Stimulated activated CD8-positive, alpha-beta memory T cell treated with anti-CD3 and anti-CD28 coated beads, Interleukin-4, amount 100 ng/mL, for 4 hours (primary cell): ENCODE measurements at places on chromosomes 1 and 21.

GRCh38 chr1:8458607-8459006 is 140.7 kb downstream of the SLC45A1 start:
- no peak for DNase-seq

DNA sequence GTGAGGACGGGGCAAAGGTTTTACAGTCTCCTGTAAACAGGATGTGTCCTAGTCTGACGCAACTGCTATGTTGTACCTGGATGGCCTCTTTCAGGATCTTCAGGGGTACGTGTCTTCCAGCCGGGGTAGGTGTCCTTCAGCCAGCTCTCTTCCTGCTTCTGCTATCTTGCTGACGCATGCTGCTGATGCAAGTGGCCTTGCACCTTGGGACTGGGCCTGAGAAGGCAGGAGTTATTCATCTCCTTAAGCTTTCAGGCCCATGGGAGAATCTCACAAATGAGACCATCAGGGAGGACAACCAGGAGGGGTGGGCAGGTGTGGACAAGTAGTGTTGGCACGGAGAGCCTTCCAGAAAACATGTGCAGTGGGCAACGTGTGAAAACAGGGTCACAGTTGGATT is 7.9 kb upstream of the SPRR1B start:
- no peak for DNase-seq

- DNase-seq, result no peak
These were observed 43.3 kb downstream of the RASAL2 start for GRCh38 chr1:178137238-178137637.

GRCh38 chr21:34886240-34887104 is 162.6 kb downstream of the RUNX1 start:
- no peak for DNase-seq

DNA sequence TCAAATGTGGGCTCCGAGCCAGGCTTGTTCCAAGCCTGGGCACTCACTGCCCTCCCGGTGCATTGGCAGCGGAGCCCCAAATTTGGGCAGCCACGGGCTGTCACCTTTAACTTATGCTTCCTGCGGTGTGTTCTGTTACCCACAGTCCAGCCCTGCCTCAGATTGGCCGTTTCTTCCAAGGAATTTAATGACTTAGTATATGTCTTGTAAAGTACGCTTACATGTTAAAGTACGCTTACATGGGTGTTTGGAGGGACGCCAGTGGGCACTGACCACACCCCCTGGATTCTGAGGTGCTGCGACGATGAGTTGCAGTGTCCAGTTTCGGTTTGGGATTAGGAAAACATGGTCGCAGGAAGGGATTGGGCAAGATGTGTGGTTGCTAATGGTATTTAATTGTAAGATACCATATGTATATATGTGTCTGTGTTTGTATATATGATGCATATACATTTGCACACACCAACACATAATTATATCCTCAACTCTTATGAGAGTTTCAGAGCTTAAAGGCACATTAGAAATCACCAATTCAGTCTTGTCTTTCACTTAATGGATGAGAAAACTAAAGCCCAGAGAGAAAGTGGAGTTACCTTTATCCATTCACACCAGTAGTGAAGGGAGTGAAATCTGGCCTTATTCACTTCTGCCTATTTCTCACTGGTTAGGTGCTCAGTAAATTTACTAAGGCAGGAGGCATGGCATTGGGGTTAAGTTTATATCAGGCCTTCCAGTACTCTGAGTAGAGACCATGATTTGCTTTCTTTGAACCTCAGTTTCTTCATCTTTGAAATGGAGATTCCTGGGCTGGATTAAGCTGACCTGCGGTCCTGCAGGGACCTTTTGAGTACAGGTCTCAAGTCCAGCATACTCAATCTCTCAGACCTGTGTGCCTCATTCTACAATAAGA is 1.0 kb downstream of the SMYD2 start:
- DNase-seq, result no peak

GRCh38 chr21:36478207-36478701 is 1.7 kb downstream of the CLDN14 start:
- no peak for DNase-seq

DNA sequence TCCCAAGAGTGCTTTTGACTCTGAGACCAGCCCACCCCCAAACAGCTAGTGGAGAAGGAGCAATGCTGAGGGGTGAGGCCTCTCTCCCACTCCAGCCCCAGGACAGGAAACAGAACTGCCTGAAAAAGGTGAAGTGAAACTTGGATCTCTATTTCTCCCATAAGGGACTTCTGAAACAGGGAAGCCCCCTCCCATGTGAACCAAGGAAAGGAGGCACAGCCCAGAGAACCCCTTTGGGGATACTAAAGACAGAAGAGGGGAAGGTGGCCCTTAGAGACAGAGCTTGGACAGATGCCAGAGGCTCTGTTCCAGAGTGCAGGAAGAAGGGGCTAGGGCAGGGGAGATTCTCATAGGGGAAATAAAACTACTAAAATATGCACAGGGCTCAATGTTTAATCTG is 2.9 kb downstream of the TNFAIP8L2 start:
- no peak for DNase-seq

- no peak for DNase-seq
These were observed 878 bp downstream of the SMG7 start for GRCh38 chr1:183473217-183473536.

GRCh38 chr1:186535388-186536133 is 74.6 kb upstream of the PDC start:
- DNase-seq, result no peak

GRCh38 chr1:17118706-17119075 is 560 bp downstream of the PADI2 start:
- no peak for DNase-seq

- peak; percentile 64 for DNase-seq
These were observed 14.0 kb downstream of the LAPTM5 start for GRCh38 chr1:30743584-30744059.

DNA sequence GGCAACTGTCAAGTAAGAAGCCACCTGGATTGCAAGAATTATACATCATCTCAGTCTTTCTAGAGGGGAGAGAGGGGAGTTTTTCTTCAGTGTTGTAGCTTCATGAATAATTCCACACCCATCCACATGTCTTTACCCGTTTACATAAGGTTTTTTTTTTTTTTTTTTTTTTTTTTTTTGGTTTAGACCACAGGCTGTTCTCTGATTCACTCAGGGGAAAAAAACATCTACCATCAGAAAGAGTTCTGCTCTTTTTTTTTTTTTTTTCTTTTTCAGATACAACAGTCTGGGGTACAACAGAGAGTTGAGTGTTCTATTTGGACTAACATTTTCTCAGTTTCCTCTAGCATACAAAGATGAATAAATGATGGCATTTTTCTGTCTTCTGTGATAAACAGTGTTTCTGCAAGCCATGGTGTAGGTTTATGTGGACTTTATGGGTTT is 4.9 kb upstream of the KIF14 start:
- DNase-seq, result no peak

DNA sequence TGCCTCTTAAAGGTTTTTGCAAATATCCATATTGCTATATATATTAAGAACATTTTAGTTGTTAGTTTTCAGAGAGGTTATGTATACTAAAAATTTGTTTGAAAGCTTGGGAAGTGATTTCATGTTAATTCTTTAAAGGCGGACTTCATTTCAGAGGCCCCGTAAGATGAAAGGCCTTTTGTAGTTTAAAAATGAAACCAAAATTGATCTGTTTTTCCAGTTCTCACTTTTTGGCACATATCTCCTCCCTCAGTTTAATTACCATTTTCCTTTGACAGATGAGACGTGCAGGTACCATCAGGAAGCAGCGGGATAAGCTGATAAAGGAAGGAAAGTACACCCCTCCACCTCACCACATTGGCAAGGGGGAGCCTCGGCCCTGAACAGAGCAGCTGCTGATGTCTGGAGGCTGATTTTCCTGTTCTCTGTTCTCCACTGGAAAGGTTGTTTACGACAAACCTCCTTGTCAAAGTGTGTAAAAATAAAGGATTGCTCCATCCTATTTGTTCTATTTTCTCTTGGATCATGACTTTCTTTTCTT is 8.0 kb downstream of the NDUFS5 start:
- DNase-seq, result no peak

DNA sequence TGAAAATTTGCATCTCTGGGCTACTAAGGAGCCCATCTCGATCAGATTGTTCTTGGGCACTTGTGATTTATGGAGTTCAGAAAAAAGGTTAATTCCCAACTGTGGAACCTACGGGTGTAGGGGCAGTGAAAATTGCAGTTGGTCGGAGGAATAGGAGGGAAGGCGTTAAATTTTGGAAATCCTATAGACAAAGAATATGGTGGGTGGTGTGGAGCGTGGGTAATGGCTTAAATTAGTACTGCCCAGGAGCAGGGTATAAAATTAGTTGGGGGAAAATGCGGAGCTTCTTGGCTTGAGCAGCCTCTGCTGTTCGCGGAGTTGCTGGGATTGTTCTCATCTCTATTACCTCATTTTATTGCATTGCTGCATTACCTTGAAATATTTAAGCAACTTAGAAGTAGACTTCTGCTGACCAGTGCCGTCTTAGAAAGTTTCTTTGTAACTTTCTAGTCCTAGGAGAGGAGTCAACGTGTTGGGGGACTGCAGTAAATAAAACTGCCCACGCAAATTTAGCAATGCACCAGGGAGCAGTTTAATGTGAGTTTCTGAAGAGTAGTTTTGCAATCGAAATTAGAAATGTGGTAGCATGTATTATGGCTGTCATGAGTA is 514 bp downstream of the S1PR1 start:
- DNase-seq, result no peak

GRCh38 chr1:24567792-24568388 is 12.0 kb downstream of the NCMAP start:
- no peak for DNase-seq

DNA sequence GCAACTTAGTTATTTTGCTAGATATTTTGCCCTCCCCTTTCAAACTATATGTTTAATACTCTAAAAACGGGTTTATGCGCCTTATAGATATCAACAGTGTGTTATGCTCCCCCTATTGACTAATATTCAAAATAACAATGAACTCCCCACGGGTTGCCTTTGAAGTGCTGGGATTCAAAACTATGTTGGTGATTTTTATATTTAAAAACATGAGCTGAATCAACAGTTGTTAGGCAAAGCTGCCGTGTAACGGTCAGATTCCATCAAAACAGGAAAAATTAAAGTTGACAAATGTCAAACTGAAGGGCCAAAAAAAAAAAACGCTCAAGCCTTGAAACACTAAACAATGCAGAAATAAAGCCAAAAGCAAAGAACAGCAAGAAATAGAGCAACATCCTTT is 2.5 kb downstream of the TGFBR3 start:
- no peak for DNase-seq

DNA sequence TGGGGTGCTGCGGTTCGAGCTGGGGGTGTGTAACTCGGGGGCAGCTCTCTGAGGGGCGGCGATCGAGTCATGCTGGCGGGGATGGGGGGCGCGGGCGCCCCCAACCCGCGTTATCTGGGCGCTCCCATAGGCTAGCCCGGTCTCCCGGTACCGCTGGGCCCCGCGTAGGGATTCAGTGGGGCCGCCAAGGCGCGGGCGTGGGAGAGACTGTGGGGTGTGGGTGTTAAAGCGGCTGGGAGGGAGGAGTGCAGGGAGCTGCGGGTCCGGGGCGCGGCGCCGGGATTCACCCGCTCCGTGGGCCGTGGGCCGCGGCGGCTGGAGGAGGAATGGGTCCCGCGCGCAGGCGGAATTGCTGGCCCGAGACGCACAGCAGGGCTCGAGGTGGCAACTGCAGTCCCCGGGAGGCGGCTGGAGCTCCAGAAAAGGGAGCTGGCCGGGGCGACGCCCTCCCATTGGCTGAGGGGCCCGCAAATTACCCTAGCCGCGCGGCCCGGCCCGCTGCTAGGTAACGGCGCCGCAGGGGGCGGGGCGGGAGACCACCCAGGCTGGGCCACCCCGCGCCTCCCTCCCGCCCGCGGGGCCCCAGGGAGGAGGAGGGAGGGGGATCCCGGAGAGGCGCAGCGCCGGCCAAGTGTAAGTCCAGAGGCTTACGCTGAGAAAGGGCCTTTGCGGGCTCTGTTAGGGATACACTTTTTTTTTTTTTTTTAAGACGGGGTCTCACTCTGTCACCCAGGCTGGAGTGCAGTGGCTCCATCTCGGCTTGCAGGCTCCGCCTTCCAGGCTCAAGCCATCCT is at the start of gene PTCH2:
Gene PTCH2 (minus strand): TSS at position 392 of the 794 bp plus-strand sequence. CDS start 321 bp downstream, at position 71.
- no peak for DNase-seq

DNA sequence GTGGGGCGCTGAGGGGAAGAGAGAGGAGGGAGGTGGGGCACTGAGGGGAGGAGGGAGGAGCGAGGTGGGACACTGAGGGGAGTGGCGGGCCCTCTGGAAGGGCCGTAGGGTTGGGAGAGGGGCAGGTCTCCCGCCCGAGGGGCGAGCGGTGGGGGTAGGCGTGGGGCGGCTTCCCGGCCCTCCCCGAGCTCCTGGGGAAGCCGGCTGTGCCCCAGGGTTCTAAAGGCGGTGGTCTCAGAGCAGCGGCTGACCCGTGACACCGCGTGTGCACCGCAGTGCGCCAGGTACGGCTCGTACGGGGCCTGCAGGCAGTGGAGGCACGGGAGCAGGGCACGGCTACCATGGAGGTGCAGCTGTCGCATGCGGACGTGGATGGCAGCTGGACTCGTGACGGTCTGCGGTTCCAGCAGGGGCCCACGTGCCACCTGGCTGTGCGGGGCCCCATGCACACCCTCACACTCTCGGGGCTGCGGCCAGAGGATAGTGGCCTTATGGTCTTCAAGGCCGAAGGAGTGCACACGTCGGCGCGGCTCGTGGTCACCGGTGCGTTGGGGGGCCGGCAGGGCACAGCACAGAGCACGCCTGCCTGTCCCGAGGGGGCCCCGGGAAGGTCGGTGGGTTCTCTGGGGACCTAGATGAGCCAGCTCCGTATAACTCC is 68.5 kb downstream of the OBSCN start:
- DNase-seq, result no peak

GRCh38 chr21:42233067-42233961 is 14.4 kb downstream of the ABCG1 start:
- DNase-seq, result no peak

DNA sequence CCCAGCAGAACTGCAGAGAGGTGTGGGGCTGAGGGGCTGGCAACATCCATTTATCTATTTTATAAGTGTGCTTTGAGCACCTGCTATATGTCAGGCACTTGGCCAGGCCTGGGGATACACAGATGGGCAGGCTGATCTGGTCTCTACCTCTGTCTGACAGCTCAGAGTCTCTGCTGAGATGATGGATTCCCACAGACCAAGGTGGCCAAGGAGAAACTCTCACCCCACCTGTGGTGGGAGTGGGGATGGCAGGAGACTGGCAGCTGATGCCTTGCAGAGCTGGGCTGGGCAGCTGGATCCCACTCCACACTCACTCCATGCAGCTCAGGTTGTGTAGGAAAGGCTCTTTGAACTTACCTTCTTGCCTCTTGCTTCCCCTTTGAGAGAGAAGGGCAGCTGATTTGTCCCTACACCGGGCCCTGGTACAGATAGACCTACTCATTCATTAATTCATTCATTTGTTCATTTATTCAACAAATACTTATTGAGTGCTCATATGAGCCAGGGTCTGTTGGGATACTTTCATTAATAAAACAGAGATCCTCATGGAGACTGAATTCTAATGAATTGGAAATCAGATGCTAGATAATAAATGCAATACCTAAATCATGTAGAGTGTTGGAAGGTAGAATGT is 9.0 kb downstream of the ADORA1 start:
- no peak for DNase-seq

- DNase-seq, result no peak
These were observed 18.1 kb downstream of the ARHGEF2 start for GRCh38 chr1:155960081-155960745.

- no peak for DNase-seq
These were observed 36.2 kb downstream of the OSBPL9 start for GRCh38 chr1:51653127-51653526.
